T-cell (primary cell): ENCODE measurements at places on chromosomes 6 and 20. TPM values are rescaled to one million over a fixed set of nuclear protein-coding genes. Genes with fewer than 3 reads are reported as not detected.

MAP1LC3A gene
- 2.4 TPM for total RNA-seq

DNA sequence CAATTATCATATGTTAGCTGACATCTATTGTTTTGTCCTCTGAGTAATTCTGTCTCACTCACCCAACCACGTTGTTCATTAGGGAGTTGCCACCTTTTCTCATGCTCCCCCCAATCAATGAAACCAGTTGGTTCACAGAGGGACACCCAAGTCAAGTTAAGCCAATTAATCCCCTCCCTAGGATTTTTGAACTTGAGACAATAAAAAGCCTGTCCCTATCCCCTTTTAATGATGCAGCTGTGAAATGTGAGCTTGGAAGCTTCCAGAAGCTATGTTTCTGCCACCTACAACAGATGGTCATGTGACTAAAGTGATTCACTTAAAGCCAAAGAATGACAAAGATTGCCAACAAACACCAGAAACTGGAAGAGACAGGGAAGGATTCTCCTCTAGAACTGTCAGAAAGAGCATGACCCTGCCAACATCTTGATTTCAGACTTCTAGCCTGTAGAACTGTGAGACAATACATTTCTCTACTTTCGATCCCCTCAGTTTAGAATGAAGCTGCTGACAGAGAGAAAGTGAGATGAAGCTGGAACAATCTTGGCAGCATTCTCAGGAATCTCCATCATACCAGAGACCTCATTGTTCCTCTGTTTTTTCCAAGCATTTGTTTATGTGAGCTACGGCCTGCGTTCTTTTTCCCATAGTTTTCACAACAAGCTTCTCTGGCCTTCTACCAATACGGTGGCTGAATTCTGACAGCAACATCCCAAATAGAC lies 57.8 kb upstream of the TPD52L1 start:
- peaks cover 8% of the 10 kb centered on the region for H3K4me1 ChIP-seq
- no peak overlapping the region for H3K27ac ChIP-seq
- peaks cover 3% of the 10 kb centered on the region for H3K27me3 ChIP-seq
- H3K4me3 ChIP-seq = no peak overlapping the region

DNA sequence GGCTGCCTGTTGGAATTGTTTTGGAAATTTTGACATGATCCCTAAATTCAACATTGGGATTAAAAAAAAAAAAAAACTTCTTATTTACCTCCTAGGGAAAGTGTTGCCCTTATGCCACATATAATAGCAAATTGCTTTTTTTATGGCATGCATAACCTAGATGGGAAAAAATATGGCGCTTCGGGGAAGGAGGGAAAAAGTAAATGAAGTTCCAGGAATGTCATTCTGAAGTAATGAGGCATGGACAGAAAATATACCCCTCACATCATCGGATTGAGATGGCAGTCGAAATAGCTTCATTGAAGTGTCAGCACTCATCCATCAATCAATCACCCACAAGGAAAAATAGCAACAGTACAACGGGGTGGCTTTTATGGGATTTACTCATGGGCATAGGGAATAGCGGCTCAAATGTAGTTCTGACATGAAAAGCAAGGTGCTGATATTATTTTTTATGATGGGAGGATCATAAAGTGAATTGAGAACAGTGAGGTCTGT lies 104.8 kb downstream of the ZNF217 start:
- H3K4me3 ChIP-seq = no peak overlapping the region
- DNase-seq = no peak
- H3K36me3 ChIP-seq = no peaks in the 10 kb centered on the region
- no peaks in the 10 kb centered on the region for H3K4me1 ChIP-seq
- H3K27me3 ChIP-seq = no peaks in the 10 kb centered on the region

DNA sequence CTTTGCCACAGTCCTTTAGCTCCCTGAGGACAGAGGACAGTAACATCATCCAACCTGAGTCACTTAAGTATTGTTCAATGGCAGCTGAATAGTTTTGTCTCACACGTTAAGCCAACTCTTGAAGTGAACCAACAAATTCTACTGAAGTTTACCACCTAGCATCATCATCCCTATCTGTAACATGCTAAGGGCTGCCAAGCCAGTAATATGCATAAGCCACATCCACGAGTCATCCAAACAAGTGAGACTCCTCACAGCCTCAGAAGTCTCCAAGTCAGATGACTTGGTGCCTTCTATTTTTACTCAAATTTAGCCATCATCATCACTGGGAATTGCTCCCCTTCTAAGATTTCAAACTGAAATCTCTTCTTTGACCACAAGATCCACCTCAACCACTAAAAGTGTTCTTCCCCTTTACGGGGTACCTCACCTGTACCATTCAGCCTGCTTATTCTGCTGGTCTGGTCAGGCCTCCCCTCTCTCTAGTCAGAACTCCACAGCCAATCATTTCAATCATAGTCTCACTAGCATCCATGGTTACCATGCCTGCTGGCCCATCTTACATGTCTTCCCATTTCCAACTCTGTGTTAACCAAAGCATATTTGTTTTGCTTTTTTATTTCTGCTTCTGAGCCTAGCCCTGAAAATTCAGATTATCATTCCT lies 73.7 kb downstream of the DTNBP1 start:
- H3K4me3 ChIP-seq = no peak overlapping the region
- no peaks in the 10 kb centered on the region for H3K27me3 ChIP-seq
- DNase-seq = no peak
- H3K4me1 ChIP-seq = peaks cover 2% of the 10 kb centered on the region

DNA sequence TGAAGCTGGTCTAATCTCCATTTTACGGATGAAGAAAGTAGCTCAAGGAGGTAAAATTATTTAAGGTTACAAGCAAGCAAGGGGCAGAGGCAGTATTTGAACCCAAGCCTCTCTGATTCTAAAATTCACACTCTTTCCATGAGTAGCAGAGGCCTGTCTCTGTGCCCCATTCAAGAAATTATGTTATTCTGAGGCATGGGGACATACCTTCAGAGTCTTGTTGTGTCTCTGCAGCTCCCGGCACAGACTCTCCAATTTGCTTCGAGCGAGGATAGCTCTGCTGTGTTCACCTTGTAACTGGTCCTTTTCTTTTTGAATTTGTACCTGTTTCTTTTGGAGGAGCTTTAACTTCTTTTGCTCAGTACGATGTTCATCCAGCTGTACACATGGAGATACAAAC lies 21.5 kb downstream of the TXLNB start:
- H3K36me3 ChIP-seq = no peaks in the 10 kb centered on the region
- no peaks in the 10 kb centered on the region for H3K27me3 ChIP-seq
- H3K27ac ChIP-seq = no peak overlapping the region
- no peak for DNase-seq
- no peak overlapping the region for H3K4me3 ChIP-seq

- no peak overlapping the region for H3K27ac ChIP-seq
- no peaks in the 10 kb centered on the region for H3K27me3 ChIP-seq
- DNase-seq = no peak
- H3K4me1 ChIP-seq = no peaks in the 10 kb centered on the region
- no peak overlapping the region for H3K4me3 ChIP-seq
Observed at GRCh38 chr6:162999575-163000285, 272.0 kb downstream of the PACRG start.

DNA sequence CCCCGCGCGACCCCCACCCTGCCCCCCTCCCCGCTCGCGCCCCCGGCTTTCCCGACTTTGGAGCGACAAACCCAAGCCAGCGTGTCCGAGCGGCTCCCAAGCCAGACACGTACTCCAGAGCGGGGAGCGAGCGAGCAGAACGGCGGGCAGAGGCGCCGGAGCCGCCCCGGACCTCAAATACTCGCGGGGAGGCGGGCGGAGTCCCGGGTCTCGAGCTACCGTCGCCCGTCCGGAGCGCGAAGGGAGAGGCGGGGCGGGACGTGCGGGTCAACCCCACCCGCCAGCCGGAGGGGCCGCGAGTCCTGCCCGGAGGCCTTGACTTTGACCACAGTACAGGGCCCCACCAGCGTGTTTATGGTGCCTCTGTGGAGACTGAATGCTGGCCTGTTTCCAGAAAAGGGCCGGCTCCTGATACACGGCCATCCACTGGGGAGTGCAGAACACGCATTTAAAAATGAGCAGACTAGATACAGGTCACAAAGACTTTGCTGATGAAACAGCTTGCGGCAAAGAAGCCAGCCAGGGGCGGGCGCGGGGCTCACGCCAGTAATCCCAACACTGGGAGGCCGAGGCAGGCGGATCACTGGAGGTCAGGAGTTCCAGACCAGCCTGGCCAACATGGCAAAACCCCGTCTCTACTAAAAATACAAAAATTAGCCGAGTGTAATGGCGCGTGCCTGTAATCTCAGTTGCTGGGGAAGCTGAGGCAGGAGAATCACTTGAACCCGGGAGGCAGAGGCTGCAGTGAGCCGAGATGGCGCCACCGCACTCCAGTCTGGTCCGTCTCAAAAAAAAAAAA lies at the start of gene SERPINB6:
TSS of gene SERPINB6 (minus strand) at position 148 of the 799 bp plus-strand sequence. CDS start 12,235 bp downstream, outside the sequence.
- no peaks in the 10 kb centered on the region for H3K36me3 ChIP-seq
- DNase-seq = peak; percentile 26
- H3K4me3 ChIP-seq = peak within 1 kb of the TSS; percentile 58
- H3K27ac ChIP-seq = peak within 1 kb of the TSS; percentile 38
- H3K4me1 ChIP-seq = no peaks in the 10 kb centered on the region

DNA sequence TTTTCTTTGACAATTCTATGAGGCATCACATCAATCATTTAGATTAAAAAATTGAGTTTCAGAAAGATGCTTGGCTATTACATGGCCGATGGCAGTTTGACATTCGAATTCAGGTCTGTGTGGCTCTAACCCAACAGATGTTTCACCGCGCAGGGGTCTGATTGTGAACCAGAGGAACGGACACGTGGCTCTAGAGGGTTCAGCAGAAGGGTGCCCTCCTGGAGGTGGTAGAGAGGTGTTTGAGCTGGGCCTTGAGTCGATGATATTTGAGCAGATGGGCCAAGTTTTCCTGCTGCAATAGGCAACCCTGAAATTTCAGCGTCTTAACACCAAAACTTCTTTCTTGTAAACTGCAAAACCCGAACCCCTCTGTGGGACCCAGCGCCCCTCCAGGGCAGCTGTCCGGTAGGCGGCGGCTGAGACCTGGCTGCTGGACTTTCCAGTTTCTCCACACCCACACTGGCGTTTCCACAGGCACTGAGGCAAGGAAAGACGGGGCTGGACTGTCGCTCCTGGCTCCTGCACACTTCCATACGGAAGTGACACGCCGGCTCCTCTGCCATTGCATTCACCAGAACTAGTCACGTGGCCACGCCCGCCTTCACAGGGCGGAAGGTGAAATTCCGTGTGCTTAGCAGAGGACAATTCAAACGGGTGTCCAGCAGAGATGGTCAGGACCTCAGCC lies 11.3 kb upstream of the AFDN start:
- no peaks in the 10 kb centered on the region for H3K4me1 ChIP-seq
- no peak for DNase-seq
- H3K27me3 ChIP-seq = no peaks in the 10 kb centered on the region
- no peaks in the 10 kb centered on the region for H3K36me3 ChIP-seq
- no peak overlapping the region for H3K4me3 ChIP-seq

DNA sequence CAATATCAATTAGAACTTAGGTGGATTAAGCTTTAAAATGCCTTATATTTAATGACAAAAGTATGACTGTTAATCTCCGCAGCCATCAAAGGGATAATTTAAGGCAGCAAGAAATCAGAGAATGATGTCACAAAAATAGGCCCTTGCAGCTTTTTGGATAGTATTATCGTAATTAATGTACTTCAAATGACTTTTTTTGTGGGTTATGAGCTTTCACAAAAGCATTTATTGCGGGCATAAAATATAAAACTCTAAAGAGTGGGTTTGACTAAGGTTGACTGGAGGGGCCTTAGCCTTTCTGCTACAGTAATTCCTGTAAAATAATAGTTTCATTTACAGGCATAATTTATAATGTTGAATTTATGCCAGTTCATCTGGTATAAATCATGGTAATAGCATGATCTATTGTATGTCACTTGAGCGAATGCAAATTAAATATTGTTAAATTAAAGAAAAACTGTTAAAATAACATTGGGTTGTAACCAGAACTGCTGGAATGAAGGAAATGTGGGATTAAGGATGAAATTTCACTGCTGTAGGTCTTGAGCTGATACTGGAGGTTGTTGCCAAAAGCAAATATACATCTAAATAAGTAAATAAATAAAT lies 78.5 kb upstream of the ZFP64 start:
- H3K36me3 ChIP-seq = no peaks in the 10 kb centered on the region
- H3K4me3 ChIP-seq = no peak overlapping the region
- H3K27me3 ChIP-seq = no peaks in the 10 kb centered on the region
- H3K4me1 ChIP-seq = no peaks in the 10 kb centered on the region

- H3K4me1 ChIP-seq = peaks cover 7% of the 10 kb centered on the region
- H3K27ac ChIP-seq = no peak overlapping the region
- peaks cover 15% of the 10 kb centered on the region for H3K36me3 ChIP-seq
- H3K27me3 ChIP-seq = no peaks in the 10 kb centered on the region
- H3K4me3 ChIP-seq = no peak overlapping the region
Observed at GRCh38 chr20:45419188-45420091, 3.5 kb downstream of the PIGT start.

GRCh38 chr6:163346497-163346961 lies 68.0 kb upstream of the QKI start:
- no peak overlapping the region for H3K27ac ChIP-seq
- no peak overlapping the region for H3K4me3 ChIP-seq
- H3K27me3 ChIP-seq = peaks cover 21% of the 10 kb centered on the region
- DNase-seq = no peak
- H3K36me3 ChIP-seq = no peaks in the 10 kb centered on the region
- H3K4me1 ChIP-seq = no peaks in the 10 kb centered on the region

TSPO2 gene
- total RNA-seq = not detected

SLC32A1 gene
- not detected for total RNA-seq

GRCh38 chr6:50816947-50817645 lies 1.6 kb upstream of the TFAP2B start:
- peaks cover 12% of the 10 kb centered on the region for H3K4me1 ChIP-seq
- peaks cover 13% of the 10 kb centered on the region for H3K27me3 ChIP-seq
- no peak overlapping the region for H3K27ac ChIP-seq
- no peak for DNase-seq
- H3K4me3 ChIP-seq = no peak overlapping the region
- H3K36me3 ChIP-seq = no peaks in the 10 kb centered on the region

RIN2 gene
- not detected for total RNA-seq

DNA sequence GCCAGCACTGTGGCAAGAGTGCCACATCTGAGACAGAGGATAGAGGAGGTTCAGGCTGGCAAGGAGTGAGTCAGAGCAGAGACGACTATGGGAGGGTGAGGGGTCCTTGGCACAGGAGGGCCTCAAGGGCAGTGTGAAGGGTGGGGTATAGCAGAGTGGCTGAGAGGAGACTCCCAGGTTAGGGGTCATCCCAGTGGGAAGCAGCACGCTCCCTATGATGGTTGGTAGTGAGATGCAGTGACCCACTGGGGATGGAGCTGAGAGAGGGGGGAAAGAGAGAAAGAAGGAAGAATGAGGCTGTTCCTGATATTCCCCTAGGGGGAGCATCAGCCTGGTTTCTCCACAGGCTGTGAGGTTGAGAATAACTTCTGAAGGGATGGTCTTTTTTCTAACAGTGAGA lies 97.3 kb downstream of the INSM1 start:
- H3K27me3 ChIP-seq = no peaks in the 10 kb centered on the region
- no peak for DNase-seq
- H3K4me3 ChIP-seq = no peak overlapping the region
- H3K4me1 ChIP-seq = no peaks in the 10 kb centered on the region
